DMS153 (cell line): ENCODE measurements at places on chromosomes 6 and 20.

DNA sequence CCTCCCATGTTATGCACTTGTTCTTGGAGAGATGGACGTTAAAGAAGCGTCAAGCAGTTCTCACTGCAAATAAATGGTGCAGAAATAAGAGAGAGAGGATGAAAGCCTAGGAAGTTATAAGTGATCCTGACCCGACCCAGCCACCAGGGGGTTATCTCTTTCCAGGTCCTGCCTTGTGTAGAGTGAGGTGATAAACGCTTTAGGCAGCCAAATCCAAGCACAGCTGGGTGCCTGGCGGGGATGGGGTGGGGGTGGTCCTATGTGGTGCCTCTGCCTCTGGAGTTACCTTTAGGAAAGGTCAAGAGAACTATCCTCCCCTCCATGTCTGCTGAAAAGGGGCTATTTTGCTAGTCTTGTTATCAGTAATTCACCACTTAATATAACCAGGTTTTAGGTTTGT, 9.2 kb upstream of the TFAP2A start:
- DNase-seq = no peak

DNA sequence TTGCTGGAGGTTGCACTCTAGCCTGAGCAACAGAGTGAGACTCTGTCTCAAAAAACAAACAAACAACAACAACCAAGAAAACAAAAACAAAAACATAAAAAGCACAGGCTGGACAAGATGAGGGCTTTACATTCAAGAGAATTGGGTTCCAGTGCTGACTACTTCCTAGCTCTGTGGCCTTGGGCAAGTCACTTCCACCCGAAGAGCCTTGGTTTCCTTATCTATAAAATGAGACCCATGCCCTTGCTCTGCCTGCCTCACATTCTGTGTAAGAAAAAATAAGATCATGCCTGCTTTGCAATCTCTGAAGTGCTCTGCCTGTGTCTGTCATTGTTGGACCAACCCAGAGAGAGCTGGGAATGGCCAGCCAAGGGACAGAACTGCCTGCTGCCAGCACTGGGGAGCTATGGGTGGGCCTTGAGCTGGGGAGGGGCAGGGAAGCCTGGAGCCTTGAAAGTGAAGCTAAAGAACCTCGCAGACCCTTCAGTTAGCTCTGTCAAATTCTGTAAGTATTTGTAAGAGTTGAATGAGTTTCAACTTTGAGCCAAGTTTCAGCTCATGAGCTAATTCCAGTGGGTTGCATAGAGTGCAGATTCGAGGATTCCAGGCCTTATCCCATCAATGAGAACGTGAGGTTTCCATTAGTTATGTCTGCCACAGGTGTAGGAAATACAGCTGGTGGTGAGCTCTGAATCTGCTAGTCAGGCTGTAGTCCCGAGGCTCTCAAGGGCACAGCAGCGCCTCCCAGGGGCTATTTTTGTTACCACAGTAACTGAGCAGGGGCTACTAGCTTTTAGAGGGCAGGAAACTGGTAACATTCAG, 93.2 kb downstream of the DLGAP4 start:
- DNase-seq = peak; percentile 42

DNA sequence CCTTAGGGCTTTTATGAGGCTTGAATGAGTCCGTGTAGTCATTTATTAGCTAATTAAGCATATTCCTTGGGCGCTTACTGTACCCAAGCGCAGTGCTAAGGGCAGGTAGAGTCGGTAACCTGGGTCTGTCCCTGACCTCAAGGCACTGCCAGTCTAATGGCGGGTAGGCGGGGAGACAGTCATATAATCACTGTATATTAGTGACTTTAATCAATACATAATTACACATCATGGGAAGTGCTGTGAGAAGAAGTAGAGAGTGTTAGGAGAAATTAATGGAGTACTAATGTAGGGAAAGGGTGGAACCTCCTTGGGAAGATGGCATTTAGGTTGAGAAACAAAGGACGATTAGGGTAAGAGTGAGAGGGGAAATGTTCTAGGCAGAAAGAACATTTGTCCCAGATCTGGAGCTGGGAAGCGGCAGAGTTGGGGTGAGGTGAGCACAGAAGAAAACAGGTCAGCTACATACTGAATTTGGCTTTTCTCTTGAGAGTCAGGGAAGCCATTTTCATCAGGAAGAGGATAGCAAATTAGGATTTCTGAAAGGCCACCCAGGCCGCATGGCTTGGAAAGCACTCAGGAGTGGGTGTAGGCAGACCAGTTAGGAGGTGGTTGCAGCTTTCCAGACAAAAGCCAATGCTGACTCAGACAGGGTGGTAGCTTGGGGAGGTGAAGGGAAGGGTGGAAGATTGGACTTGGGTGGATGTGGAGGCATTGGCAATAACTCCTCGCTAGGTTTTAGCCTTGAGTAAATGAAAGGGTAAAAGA, 954 bp upstream of the BLCAP start:
- no peak for DNase-seq

DNA sequence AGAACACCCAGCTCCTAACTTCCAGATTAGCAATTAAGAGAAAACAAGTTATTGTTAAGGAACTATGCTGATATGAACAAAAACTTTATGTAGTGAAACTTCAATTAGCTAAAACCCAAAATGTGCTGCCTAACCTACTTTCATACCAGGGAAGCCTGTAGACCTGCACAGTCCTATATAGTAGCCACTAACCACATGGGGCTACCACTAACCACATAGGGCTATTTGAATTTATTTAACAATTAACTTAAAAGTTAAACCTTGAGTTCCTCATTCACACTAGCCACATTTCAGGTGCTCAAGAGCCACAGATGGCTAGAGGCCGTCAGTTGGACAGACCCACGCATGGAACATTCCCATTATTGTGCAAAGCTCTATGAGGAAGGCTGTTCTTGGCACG, 72.4 kb upstream of the LAMP5 start:
- DNase-seq = no peak

DNA sequence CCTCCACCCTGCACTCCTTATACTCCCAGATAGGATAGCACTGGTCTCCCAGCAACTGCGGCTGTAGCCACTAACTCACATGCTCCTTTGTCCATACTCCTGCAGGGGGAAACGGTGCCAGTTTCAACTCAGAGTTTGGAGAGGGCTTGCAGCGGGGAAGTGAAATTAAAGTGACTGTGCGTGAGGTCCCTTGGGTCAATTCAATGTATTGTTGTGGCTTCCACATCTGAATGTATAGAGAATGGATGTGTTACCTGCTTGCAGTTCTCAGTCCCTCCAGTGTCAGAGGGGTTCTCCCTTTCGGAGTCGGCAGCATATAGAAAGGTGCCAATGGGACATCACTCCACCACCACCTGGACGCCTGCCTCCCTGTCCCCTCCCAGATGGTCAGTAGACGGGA, 93.6 kb upstream of the CNKSR3 start:
- no peak for DNase-seq

DNA sequence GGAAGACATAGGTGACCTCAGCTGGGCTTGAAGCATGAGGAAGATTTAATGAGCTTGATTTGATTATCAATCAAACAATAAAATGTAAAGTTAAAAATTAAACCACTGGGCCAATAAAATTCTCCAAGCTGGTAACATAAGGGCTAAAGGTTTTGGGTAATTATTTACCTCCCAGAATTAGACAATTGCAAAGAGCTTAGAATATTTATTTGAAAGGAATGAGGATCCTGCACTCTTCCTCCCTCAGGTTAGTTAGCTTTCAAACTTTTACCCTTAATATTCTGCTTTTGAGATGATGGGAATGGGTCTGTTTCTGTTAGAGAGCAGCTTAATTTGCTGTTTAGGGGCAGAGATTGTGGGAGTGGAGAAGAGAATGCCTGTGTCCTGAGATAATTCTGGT, at the start of gene SLC17A4:
TSS of gene SLC17A4 (plus strand) at position 208 of the 400 bp plus-strand sequence. CDS start 7,221 bp downstream, outside the sequence.
- DNase-seq = no peak

GRCh38 chr20:48153523-48153922, 368.2 kb upstream of the SULF2 start:
- DNase-seq = peak; percentile 92

DNA sequence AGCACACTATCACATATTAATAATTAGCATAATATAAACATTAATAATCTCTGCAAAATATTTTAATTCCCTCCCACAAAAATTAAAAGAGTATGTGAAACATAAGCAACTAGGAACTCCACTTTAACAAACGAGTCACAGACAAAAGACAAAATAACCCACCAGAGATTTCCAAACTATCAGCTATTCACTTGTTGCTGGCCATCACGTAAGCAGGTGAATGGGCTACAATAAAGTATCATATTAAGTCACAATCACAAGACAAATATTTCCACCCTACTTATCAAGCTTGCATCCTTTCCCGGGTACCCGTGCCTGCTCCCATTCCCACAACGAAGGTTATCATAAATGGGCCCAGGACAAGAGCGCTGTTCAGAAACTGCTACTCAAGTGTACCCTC, 2.5 kb downstream of the HDAC2 start:
- DNase-seq = no peak

GRCh38 chr6:38525888-38526287, 113.8 kb downstream of the BTBD9 start:
- DNase-seq = no peak

DNA sequence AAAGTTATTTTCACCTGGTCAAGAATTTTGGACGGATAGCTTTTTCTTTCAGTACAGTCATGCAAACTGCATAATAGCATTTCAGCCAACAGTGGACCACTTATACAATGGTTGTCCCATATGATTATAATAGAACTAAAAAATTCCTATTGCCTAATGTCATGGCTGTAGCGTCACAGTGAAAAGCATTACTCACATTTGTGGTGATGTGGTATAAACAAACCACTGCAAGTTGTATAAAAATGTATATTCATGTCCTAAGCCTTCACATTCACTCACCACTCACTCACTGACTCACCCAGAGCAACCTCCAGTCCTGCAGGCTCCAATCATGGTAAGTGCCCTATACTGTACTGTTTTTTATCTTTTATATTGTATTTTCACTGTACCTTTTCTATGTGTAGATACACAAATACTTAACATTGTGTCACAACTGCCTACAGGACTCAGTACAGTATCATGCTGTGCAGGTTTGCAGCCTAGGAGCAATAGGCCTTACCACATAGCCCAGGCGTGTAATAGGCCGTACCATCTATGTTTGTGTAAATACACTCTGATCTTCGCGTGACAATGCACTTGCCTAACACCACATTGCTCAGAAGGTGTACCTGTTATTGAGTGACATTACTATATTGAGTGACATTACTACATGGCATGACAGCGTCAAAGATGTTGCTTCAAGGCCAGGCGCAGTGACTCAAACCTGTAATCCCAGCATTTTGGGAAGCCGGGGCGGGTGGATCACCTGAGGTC, 17.9 kb downstream of the ABHD12 start:
- no peak for DNase-seq

DNA sequence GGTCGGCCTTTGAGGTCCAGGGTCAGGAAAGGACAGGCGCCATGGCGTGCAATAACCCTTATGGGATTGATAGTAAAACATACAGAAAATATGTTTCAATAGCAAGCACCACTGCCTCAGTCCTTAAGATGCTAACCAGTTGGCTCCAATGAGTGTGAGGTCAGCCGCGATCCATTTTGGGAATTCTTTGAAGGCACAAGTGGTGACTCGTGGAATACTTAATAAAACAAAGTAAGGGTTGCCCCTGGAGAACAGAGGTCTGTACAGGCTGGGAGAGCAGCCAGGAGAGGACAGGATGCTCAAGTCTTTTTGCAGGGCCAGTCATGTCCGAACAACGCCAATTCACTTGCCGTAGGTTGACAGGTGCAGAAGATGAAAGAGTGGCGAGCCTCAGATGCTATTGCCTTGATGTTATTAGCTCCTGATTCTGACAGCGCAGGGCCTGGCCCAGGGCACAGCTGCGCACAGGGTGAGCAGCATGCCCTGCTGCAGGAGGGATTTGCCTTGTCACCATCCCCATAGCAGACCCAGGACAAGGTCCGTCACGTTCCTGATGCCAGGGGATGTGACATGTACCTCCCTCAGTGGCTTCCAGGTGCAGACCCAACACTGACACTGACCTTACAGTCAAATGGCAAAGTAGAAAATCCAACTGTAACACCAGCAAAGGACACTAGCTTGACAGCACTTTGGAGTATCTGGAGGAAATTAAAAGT, 21.8 kb downstream of the SYNDIG1 start:
- DNase-seq = no peak

GRCh38 chr6:120759570-120759969, 574.7 kb downstream of the TBC1D32 start:
- no peak for DNase-seq

DNA sequence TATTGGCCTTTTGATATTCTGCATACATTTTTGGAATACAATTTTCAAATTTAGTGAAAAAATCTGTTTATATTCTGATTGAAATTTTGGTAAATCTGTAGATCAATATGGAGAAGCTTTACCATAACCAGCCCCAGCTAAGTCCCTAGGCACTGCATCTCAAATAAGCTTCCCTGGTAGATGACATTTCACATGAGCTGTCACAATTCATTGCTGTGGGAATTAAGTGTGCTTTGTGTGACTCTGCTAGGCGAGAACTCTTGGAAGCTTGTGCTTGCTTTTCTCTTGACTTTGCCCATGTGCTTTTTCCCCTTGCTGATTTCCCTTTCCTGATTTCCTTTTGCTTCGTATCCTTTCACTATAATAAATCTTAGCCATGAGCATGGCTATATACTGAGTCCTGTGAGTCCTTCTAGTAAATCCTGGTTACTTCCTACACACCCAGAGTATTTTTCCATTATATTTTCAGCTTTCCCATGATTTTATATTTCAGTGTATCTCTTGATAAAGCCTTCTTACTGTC, 166.5 kb upstream of the MMS22L start:
- no peak for DNase-seq
